Right lobe of liver (tissue), 6 donors: ENCODE measurements at places on chromosomes 5 and 9.

DNA sequence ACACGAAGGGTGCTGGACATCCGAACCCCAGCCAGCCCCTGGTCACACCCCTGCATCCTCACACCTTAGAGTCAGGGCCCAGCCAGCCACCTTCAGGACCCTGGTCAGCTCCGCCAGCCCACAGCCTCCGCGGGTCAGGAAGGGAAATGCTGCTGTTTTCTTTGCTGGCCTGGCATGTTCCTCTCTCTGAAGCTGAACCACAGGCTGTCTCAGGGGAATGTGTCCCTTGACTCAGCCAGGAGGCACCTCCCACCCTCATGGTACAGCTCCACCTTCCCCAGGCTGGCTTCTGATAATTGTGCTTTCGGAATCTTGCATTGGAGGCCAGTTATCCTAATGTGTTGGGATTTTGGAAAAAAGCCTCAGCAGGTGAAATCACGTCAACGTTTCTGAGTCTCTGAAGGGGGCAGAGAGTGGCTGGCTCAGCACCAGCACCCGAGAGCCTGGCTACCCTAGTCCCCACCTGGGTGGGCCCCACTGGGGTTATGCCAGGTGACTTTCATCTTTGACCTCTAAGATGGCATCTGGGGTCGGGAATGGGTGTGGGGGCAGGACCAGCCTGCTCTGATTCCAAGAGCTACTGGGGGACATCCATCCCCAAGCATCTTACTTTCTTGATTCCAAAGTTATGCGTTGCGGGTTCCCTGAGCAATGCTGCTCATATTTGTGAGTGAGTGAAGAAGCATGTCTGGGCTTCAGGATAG is 9.8 kb upstream of the OLFM1 start:
- DNase-seq, result peak; percentile 45

DNA sequence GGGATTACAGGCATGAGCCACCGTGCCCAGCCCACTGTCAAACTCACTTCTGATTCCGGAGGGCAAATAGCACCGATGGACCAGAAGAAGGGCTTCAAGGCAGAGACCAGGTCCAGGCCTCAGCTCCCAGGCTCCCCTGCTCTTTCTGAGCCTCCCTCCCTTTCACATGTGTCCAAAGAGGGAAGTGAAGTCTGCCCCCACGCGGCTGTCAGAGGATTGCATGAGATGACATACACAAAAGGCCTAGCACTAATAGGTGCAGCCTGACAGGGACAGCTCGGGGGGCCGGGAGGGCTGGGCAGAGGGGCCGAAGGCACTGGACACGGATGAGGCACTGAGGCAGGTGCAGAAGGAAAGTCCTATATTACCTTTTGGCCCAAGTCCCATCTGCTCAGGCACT is 16.1 kb downstream of the FBP1 start:
- DNase-seq, result no peak

DNA sequence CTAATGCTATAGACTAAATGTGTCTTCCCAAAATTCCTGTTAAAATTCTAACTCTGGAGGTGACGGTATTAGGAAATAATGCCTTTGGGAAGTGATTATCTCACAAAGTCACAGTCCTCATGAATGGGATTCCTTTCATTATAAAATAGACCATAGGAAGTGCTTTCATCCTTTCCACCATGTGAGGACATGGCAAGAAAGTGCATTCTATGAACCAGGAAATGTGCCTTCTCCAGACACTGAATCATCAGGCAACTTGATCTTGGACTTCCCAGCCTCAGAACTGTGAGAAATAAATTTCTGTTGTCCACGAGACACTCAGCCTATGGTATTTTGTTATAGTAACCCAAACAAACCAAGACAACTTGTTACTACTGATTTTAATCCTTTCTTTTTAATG is 582.4 kb upstream of the C9orf72 start:
- no peak for DNase-seq

- no peak for DNase-seq
Observed at GRCh38 chr5:86806206-86806605, 188.5 kb downstream of the COX7C start.

GRCh38 chr5:179284751-179285631 is 60.3 kb downstream of the ADAMTS2 start:
- DNase-seq, result peak; percentile 24
